ENCODE measurements at places on chromosomes 6 and 20.

- DNase-seq: no peak
Measured at GRCh38 chr20:61086031-61086430, 166.0 kb upstream of the CDH4 start.

- peak; percentile 25 for DNase-seq
Measured at GRCh38 chr20:23200413-23200812, 114.3 kb upstream of the CD93 start.

DNA sequence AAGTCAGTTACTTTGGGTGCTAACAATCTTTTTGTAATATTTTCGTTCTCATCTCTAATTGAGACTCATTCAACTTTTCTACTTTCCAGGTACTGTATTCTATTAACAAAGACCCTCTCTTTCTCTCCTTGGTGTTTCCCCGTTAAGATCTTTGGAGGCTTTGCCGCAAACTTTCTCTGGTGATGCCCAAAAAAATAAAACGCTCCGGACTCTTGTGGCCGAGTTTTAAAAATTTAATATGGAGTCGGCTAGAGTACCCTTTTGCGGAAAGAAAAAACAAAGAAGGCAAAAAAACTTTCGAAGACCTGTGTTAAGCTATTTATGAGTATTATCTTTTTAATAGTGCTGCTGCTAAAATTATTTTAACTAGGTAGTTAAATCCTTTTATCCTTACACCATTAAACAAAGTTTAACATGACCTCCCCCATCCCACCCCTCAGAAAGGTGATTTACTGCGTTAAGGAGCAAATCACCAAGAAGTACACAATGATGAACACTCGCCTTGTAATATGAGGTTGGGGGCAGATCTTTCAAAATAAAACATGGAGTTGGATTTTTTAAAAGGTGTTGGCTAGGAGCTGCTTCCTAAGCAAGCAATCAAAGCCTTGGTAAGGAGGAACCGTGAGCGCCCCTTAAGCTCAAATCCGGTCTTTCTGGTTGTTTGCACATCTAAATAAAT is 10.0 kb downstream of the SIM1 start:
- no peak for DNase-seq

- DNase-seq: no peak
Measured at GRCh38 chr6:80698459-80698858, 592.0 kb downstream of the BCKDHB start.

- DNase-seq: no peak
Measured at GRCh38 chr20:46255440-46256104, 52.7 kb downstream of the CDH22 start.

GRCh38 chr6:90993770-90994169 is 406.9 kb upstream of the MAP3K7 start:
- DNase-seq: no peak

- DNase-seq: no peak
Measured at GRCh38 chr20:59322585-59323454, 22.4 kb downstream of the EDN3 start.

- no peak for DNase-seq
Measured at GRCh38 chr20:54074511-54074910, 4.1 kb upstream of the BCAS1 start.

DNA sequence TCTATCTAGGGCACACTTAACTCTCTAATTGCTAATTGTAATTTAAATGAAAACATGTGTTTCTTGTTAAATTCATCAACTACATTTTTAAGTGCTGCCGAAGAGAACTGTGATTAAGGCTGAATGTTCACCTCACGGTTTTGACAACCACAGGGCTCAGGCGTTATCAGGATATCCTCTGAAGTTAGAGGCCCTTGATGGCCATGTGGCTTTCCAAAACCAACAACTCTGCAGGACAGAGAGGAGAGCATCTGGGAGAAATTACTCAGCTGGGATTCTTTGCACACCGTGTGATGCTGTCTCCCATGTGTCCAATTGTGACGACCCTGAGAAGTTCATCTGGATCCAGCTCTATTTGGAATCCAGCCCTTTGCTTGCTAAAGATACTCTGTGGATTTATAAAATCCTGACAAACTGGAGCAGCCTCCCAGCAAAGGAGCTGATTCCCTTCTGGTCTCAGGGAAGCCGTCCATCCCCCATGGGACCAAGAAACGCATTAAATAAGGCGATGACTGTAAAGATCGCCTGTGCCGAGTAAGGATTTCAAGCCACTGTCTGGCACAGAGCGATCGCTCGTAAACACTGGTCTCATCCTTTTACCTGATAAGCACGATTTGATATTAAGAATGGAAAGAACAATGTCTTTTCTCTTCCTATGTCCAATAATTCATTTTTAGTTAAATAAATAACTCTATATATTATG is 401.1 kb downstream of the CD83 start:
- DNase-seq: no peak

DNA sequence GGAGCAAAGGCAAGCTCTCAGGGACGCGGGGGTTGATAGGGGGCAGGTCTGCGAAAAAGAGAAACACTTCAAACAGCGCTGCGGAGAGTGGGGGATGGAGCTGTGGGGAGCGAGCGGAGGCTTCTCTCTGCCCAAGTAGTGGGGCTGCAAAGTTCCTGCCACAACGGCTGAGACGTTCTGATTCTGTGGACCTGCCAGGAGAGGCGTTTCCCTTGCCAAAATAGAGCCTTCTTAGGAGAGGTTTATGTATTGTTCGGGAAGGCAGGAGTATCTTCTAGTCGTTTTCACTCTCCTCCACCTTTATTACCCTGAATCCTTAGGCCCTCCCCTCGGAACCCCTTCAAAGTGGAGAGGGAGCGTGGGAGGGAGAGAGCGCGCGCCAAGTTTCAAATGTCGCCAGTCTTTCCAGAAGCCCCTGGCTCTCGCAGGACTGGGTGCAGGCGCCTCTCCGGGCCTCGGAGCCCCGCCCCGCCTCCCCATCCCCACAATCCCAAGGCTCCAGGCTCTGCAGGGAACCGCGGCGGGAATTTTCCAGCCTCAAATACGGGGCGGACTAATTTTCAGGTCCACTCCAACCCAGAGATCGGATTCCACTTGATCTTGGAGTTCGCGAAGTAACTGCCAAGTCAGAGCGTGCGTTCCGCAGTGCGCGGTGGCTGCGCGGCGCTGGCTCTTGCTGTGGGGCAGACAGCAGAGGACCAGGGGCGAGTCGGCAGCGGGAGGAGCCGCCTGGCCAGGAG is 10.0 kb upstream of the POU3F2 start:
- DNase-seq: no peak

DNA sequence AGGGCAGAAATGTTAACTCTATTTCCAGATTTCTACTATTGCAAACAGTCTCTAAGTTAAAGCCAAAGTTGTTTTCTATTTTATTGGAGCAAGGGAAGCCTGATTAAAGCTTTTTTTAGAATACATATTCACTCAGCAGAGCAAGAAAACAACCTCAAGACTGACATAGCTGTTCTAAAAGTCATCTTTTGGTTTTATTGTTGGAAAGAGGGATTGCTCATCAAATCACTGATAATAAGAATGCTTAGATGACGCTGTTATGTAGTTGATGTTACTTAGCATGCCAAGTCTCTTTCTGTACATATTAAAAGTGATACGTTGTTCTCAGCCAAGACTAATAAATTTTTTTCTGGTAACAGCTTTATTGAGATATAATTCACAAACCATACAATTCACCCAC is 172.6 kb upstream of the LAMA2 start:
- no peak for DNase-seq

DNA sequence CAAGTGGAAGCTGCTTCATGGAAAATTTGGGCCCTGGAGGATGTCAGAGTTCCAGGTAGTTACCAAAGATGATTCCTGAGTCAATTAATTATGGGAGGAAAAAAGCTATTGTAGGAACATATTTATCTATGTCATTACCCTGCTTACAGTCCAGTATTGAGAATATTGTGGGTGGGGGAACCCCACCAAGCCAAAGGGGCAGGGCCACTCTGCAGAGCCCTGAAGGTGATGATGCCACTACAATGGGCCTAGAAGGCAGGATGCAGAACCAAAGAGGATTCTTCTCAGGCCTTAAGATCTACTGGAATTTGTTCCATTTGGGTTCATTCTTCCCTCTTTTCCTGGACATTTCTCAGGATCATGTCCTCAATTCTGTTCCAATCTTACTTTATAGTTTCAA is 375.2 kb upstream of the MARCKS start:
- no peak for DNase-seq

- DNase-seq: no peak
Measured at GRCh38 chr6:91094806-91095475, 508.1 kb upstream of the MAP3K7 start.

DNA sequence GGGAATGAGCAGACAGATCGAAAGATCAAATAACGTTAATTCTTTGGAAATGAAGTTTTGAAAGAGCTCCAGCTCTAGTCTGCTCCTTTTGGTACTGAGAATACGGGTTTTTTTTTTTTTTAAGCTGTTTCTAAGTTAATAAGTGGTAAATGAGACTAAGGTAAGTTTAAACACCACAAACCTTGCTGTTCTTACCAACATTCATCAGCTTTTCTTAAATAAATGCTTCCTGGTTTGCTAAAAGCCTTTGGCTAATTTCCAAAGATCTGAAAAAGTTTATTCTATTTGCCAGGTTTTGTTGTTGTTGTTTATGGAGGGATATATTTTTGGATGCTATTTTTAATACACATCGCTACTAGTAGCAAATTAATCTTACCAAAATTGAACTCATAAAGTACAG is 55.1 kb upstream of the STXBP5 start:
- no peak for DNase-seq

GRCh38 chr6:159935633-159936032 is 33.2 kb upstream of the IGF2R start:
- DNase-seq: no peak

DNA sequence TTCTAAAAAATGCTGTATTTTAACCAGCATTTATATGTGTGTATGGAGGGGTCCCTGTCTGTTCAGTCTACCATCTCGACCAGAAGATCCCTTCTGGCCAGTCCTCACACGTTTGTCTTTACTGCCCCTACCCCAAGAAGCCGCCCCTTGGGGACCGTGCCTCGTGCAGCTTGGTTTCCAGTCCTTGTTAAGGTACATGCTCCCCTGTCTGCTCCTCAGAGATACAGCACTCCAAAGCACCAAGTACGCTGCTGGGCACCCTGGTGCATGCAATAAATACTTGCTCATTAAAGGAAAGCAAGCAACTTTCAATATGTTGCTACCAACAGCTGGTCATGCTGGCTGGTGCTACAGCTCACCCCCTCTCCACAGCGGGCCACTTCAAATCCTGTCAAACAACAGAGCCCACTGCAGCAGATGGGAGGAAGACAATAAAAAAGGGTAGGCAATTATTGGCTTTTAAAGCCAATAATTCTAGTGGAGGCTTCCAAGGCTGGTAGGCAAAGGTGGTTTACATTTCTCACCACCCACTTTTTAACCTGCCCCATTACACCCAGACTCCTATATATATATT is 61.6 kb downstream of the PSMG4 start:
- no peak for DNase-seq

DNA sequence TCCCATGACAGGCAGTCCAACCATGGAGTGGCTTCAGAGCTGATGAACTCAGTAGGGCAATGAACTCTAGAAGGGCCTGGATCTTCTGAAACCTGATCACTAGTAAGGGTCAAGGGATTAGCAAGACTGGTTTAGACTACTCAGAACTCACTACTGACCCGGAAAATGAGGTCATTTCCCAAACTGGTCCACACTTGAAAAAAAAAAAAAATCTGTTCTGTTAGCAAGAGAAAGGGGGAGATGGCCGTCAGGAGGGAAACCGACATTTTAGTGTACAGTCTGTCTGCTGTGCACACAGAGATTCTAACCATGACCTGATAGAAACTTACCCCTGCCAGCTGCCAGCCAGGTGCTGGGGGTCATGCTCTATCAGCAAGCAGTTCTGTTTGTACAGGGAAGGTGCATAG is 262.4 kb upstream of the AGPAT4 start:
- no peak for DNase-seq

DNA sequence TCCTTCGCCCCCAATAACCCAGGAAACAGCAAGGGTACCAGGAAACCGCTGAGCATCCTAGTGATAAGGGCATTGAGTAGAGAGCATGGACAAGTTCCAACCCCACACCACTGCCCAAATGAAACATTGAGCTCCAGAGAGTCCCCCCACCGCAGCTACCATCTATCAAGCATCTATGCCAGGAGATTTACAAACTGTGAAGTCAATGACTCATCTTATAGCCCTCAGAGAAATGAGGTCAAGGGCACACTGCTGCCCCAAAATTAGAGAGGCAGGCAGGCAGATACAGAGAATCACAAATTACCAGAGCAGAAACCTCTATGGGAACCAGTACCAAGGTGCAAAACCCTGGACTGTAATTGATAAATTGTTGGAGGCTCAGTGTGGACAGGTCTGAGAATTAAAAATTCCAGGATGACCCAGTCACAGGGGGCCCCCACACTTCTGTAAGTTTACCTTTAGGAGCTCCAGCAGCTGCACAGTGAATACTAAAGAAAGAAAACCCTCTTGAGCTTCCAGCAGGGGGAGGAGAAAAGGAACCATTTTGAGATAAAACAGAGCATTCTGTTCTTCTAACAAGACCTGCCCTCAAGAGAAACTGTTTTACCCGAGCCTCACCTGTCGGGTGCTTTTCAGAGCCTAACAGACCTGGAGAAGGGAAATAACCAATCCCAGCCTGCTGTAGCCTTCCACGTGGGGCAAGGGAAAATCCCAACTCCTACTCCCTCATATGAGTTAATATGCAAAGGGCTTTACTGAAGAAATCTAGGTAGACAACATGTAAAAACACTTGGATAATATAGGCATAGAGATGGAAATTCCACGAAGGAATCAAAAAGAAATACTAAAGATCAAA is 118.0 kb upstream of the ARID1B start:
- no peak for DNase-seq

DNA sequence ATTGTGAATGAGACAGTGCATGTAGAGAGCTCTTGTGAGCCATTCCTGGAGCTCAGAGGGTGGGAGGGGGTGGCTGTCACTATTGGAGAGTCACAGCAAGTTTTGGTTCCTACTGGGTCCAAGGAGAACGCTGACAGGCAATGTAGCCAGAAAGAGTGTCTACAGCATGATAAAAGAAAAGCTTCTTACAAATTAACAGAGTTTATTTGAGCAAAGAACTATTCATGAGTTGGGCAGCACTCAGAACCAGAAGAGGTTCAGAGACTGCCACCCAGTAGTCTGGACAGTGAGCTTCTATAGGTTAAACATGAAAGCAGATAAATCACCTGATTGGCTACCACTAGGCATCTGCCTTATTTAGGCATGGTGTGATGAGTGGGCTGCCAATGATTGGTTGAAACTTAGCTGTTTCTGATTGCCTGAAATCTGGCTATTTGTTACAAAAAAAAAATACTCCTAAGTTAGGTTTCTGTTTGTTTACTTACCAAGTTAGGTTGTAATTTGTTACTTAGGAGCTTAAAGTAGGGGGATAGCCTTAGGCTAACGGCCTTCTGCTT is 473.4 kb downstream of the PREX1 start:
- no peak for DNase-seq

DNA sequence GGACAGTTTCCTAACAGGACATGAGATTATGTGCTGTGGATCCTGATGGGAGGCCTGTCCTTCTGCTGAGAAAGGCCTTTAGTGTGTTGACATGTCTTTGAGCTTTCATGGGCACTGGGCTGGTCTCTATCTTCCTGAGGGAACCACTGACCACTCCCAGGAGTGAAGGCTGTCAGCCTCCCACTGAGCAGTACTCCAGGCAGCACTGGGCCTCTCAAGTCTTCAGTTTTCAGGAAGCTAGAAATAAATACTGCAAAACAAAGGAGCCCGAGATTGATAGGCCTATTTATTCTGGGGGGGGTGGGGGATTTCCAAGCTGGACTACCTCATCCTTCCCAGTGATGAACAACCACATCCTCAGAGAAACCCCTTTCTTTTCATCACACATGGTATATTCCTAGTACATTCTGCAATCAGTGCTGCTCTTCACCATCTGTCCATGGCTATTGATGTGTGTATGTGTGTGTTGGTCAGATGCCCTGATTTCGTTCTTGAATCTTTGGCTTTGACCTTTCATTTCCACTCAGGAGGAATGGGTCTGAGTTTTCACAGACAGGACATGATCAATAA is 180.9 kb upstream of the SPTLC3 start:
- DNase-seq: no peak
